ENCODE measurements at places on chromosomes 13 and 19. TPM values are rescaled to one million over a fixed set of nuclear protein-coding genes. Genes with fewer than 3 reads are reported as not detected.

LGI4 gene
- 0.13 TPM for total RNA-seq

CFAP97D2 gene
- not detected for total RNA-seq

SHISA2 gene
- not detected for total RNA-seq

SCEL gene
- total RNA-seq, result 0.76 TPM

STARD13 gene
- 6.3 TPM for total RNA-seq

MED4 gene
- total RNA-seq, result 38.0 TPM

ATP8B3 gene
- 3.6 TPM for total RNA-seq

SHANK1 gene
- 0.32 TPM for total RNA-seq

ZNF175 gene
- 4.3 TPM for total RNA-seq

KRTDAP gene
- not detected for total RNA-seq

TRPC4 gene
- not detected for total RNA-seq

CLEC17A gene
- total RNA-seq, result not detected

CDC34 gene
- 95.7 TPM for total RNA-seq

TEAD2 gene
- 17.7 TPM for total RNA-seq

ITGBL1 gene
- 1.8 TPM for total RNA-seq

ADAT3 gene
- total RNA-seq, result 4.9 TPM

CRLF1 gene
- 3.1 TPM for total RNA-seq

IL4I1 gene
- total RNA-seq, result 1.4 TPM

NCAN gene
- 0.03 TPM for total RNA-seq

ACP7 gene
- 0.06 TPM for total RNA-seq

COX7A1 gene
- not detected for total RNA-seq

SLC10A2 gene
- not detected for total RNA-seq

ADGRE3 gene
- total RNA-seq, result not detected

ZMYM2 gene
- 17.1 TPM for total RNA-seq

WDR87 gene
- total RNA-seq, result not detected

CACNG7 gene
- 8.6 TPM for total RNA-seq

INSL3 gene
- total RNA-seq, result 0.31 TPM

SPACA6 gene
- 14.7 TPM for total RNA-seq

FUT2 gene
- not detected for total RNA-seq

ZNF865 gene
- 12.1 TPM for total RNA-seq

ZNF296 gene
- 12.3 TPM for total RNA-seq

TBXA2R gene
- 1.2 TPM for total RNA-seq

LILRA5 gene
- not detected for total RNA-seq

SYT5 gene
- 1.9 TPM for total RNA-seq

FCAR gene
- total RNA-seq, result not detected

CYP2F1 gene
- total RNA-seq, result not detected

PNMA8B gene
- not detected for total RNA-seq

SLC17A7 gene
- 0.54 TPM for total RNA-seq

PCSK4 gene
- 1.2 TPM for total RNA-seq

CDC42EP5 gene
- total RNA-seq, result 0.17 TPM

ALOX5AP gene
- 7.1 TPM for total RNA-seq

ZNF584 gene
- total RNA-seq, result 18.6 TPM

CD79A gene
- total RNA-seq, result 0.91 TPM

ONECUT3 gene
- total RNA-seq, result not detected

RYR1 gene
- 6.6 TPM for total RNA-seq

CEACAM4 gene
- not detected for total RNA-seq

GIPC1 gene
- 137 TPM for total RNA-seq

KIR2DL3 gene
- not detected for total RNA-seq

GSX1 gene
- total RNA-seq, result not detected

N4BP2L1 gene
- 0.25 TPM for total RNA-seq

ZNF382 gene
- 0.03 TPM for total RNA-seq

AMER2 gene
- not detected for total RNA-seq

FFAR2 gene
- total RNA-seq, result not detected

PSG1 gene
- 0.30 TPM for total RNA-seq

NECTIN2 gene
- total RNA-seq, result 79.6 TPM

ZNF136 gene
- 2.1 TPM for total RNA-seq

KMT5C gene
- 3.7 TPM for total RNA-seq

OVOL3 gene
- 0.36 TPM for total RNA-seq

Measured in A549 treated with GW870086 at 1 μM for 4 hours (cell line).